Right ventricle myocardium inferior (tissue), 1 donor: ENCODE measurements at places on chromosomes 2 and 18.

GRCh38 chr18:58671111-58671631 lies at the start of gene MALT1:
TSS of gene MALT1 (plus strand) at chr18:58671465. CDS start at chr18:58671644, 179 bp downstream.
- DNase-seq: peak; percentile 96

- DNase-seq: peak; percentile 67
Observed at GRCh38 chr2:217981084-217981730, 21.6 kb downstream of the TNS1 start.

- DNase-seq: no peak
Observed at GRCh38 chr2:157194844-157195243, 62.7 kb upstream of the GALNT5 start.

- DNase-seq: no peak
Observed at GRCh38 chr2:150846691-150847090, 359.2 kb upstream of the RND3 start.

DNA sequence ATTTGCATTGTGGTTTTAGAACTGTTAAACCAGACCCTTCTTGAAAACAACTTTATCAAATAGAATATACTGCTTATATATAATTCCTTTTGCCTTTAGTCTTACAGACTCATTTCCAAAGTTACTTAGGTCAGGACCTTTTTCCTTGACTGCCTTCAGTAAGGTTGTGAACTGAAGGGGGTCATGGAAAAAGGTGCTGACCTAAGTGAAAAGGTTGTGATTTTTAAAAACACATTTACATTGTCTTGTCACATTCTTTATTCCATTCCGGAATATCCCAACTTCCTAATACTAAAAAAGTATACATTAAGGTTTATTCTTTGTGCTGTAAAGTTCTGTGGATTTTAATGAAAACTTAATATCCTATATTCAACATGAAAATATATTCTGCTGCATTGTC lies 581.4 kb downstream of the SOCS6 start:
- DNase-seq: no peak

- no peak for DNase-seq
Observed at GRCh38 chr2:231879216-231879615, 47.0 kb downstream of the NPPC start.

- DNase-seq: no peak
Observed at GRCh38 chr18:2606335-2606734, 35.0 kb downstream of the NDC80 start.

DNA sequence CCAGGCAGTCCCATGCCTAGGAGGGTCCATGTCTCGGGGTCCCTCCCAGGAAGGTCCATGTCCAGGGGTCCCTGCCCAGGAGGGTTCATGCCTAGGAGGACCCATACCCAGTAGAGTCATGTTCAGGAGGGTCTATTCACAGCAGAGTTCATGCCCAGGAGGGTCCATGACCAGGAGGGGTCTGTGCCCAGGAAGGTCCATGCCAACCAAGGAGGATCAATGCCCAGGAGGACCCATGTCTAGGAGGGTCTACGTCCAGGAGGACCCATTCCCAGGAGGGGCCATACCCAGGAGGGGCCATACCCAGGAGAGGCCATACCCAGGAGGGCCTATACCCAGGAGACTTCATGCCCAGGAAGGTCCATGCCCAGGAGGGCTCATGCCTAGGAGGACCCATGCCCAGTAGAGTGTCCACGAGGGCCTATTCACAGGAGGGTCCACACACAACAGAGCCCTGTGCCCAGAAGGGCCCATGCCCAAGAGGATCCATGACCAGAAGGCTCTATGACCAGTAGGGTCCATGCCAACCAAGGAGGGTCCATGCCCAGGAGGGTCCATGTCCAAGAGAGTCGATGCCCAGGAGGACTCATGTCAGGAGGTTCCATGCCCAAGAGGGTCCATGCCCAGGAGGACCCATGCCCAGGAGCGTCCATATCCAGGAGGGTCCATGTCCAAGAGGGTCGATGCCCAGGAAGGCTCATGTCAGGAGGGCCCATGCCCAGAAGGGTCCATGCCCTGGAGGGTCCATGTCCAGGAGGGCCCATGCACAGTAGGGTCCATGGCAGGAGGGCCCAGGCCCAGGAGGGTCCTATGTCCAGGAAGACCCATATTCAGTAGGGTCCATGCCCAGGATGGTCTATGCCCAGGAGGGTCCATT lies 10.1 kb downstream of the GPR35 start:
- DNase-seq: peak; percentile 22

- no peak for DNase-seq
Observed at GRCh38 chr2:101255501-101255900, 2.8 kb downstream of the CNOT11 start.

DNA sequence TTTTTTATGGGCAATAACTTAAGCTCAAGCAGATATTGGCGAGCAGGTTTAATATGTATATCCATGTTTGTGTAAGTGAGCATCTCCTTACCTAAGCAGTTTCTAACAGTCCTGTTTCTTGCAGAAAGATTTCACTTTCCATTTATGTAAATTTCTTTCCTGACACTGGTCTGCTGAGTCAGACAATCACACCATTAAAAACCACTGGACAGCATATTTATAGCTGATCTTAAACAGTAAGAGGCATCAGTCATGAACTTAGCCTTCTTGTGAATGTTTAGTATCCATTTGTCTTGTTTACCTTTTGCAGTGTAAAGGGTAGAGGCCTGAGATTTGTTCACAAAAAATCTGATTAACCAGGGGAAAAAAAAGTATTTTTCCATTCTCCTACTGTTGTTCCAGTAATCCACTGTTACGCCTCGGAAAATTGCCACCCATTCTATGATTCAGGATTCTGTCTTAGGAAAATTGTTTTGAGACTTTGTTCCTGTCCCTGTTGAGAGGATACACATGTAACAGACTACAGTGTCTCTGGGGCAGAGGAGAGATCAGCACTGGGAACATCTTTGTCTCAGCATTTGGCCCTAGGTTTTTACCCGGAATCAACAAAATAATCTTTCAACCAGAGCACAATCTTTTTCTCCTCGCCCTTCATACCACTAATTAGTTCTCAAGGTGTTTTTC lies 521.0 kb upstream of the NRP2 start:
- no peak for DNase-seq

- peak; percentile 91 for DNase-seq
Observed at GRCh38 chr18:23958036-23958435, 56.5 kb upstream of the TTC39C start.

DNA sequence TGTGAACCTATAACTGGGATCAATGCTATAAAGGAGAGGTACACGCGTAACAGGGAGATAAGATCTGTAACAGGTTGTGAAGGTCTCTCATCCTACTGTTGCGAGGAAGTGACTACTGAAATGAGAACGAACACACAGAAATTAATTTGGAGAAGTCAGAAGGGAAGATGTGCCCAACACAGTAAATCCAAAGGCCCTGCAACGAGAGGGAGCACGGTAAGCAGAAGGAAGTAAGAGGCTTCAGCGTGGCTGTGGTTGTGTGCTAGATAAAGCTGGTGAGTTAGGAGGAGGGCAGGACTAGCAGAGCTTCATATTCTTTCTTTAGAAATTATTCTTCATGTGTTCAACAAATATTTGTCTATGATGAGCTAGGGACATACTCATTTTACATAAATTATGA lies 2.5 kb upstream of the ATG16L1 start:
- DNase-seq: no peak

- DNase-seq: peak; percentile 92
Observed at GRCh38 chr18:76822506-76823160, at the start of gene ZNF236. TSS of gene ZNF236 (plus strand) at chr18:76822557. CDS start at chr18:76822608, 51 bp downstream.

- DNase-seq: no peak
Observed at GRCh38 chr2:71496156-71496770, 42.9 kb downstream of the DYSF start.

- DNase-seq: no peak
Observed at GRCh38 chr2:177190941-177191340, 21.7 kb upstream of the HNRNPA3 start.

DNA sequence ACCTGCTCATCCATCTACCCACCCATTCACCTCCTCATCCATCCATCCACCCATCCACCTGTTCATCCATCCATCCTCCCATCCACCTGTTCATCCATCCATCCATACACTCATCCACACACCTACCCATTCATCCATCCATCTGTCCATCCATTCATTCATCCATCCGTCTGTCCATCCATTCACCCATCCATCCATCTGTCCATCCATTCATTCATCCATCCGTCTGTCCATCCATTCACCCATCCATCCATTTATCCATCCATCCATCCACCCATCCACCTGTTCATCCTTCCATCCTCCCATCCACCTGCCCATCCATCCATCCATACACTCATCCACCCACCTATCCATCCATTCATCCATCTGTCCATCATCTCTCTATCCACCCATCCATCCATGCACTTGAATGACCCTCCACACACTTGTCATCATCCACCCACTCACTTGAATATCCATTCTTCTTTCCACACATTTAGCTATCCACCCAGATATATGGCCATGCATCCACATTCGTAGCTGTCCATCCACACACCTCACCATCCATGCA lies 45.0 kb downstream of the CROCC2 start:
- no peak for DNase-seq

DNA sequence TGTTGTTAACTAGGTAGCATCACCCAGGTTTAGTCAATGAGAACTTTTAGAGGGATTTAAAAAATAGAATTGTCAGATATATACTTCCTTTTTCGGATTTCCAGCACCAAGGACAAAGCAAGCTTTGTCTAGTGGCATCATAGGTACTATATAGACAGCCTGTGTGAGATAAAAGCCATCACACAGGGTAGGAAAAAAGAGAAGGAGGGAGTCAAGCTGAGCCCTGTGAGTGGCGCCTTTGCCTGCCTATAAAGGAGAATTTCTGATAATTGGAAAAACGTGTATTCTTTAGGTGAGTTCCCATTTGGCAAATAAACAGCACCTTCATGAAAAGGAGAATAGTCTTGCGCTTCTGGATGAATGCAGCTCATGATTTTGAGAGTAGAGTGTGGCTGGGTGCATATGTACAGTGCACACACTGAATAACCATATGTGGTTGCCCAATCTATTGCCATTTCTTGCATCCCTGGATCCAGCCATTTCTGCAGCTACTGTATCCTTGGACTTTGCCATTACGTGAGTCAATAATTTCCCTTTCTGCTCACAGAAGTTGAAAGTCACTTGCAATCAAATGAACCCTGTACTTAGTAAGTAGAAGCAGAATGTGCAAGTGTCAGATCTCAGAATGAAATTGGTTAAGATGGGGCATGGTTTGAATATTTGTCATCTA lies 559.9 kb upstream of the MEX3C start:
- DNase-seq: no peak

DNA sequence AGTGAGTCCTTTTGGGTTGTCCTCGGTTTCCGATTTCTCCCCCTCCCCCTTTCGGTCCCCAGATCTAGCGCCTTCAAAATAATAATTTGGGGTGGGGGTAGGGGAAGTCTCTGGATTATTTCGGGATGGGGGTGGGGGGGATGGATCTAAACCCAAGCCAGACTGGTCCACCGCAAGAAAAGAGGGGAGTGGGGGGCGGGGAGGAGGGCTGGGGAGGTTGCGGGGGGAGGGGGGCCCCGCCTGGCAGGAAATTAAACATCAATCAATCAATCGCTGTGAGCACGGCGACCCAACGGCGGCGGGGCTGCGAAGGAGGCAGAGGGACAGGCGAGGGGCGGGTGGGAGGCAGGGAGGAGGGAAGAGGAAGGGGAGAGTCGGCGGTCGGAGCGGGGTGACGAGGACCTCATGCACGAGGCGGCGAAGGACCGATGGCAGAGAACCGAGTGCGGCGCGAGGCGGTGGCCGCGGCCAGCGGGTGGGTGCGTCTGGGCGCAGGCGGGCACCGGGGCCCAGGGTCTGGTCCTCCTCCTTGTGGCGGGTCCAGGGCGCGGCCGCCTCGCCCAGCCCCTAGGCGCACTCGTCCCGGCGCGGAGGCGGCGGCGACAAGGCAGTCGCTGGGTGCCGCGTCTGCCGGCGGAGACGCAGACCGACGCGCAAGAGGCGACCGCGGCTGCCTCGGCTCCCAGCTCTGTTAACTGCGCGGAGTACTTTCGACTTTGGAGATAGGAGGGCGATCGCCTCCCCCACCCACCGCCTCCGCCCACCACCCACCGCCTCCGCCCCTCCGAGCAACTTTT lies 468 bp upstream of the SATB2 start:
- peak; percentile 67 for DNase-seq

DNA sequence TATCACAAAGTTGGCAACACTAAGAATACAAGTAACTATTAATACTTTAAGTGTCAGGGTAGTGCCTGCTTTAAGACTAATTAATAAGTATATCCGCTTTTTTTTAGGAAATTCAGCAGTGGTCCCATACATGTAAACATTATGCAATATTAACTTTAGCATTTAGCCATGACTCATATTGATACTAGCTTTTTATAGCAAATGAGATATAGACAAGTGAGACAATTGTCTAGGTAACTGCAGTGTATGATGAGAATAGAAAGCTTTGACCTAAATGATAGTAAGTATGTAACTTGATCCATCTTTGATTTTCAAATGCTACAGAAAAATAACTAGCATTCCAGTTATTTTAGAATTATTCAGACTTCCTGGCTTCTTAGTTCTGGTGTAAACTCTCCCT lies 27.4 kb upstream of the VRK2 start:
- no peak for DNase-seq

DNA sequence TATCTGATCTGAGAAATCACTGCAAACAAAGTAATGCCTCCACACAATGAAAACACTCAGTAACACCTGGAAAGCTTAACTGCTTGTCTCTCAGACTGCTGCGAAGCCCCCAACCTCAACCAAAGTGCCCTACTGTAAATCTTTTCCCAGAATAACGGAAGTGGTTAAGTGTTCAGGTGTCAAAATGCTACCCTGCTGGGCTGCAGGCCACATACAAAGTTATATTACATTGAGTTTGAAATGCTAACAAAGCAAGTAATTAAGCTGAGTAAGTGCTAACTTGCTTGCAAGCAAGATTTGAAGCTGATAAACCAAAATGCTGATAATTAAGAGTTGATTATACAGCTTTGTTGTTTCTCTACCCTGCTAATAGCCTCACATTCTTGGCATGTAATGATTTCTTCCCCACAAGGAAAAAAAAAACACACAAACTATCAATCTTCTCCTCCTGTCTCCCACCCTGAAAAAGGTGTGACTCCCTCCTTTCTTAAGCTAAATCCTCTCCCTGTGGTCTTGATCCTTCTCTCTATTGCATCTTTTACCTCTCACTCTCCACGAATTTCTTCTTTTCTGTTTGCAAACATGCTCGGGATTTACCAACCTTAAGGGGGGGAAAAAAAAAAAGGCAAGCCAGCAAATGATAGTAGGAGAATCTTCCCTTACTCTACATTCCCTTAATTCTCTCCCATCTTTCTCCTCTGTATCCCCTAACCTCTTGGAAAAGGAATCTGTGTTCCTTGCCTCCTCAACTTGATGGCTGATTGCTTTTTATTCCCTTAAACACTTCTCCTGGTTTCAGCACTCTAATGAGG lies 266.8 kb upstream of the SIX3 start:
- no peak for DNase-seq
